ENCODE measurements at places on chromosomes 6 and 20.
A peak's percentile ranks its signal among the peaks of the same experiment; 100 is the strongest.

DNA sequence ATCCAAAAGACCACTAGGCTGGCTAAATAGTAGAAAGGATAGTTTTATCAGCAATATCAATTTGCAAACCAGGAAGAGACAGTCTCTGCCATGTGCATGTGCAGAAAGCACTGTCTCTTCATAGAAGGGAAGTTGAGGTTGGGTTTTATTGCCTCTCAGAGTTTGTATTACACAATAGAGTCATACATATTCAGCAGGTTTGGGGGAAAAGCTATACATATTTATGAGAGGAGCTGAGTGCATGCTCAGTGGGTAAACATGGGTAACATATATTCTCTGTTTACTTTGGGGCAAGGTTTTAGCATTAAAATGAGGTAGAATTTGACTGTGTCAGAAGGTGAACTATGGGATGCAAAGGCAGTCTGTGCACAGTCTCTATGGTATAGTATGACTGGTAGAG, 14.9 kb downstream of the TMEM170B start:
- no peak for DNase-seq

GRCh38 chr6:10690651-10691445, 3.6 kb downstream of the C6orf52 start:
- DNase-seq, result no peak

- no peak for DNase-seq
Measured at GRCh38 chr6:68990317-68990716, 355.2 kb downstream of the ADGRB3 start.

DNA sequence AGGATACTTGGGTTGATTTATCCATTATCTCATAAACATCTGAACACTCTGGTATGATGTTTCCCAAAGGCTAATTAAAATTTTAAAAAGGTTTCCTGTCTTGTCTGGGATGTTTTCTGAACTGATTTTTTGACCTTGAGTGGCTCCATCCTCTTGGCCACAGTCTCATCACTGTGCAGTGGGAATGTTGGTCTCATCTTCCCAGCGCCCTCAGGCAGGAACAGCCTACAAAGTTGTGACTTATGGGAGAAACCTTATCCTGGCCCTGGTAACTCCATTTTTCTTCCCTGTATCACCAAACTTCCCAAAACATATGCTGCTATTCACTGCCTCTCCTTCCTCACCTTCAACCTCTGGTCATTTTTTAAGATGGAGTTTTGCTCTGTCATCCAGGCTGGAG, 6.8 kb upstream of the BPIFA3 start:
- no peak for DNase-seq

- no peak for DNase-seq
Measured at GRCh38 chr6:79598012-79598411, 33.1 kb upstream of the SH3BGRL2 start.

- DNase-seq, result no peak
Measured at GRCh38 chr20:20465252-20465651, 97.3 kb downstream of the INSM1 start.

GRCh38 chr20:31608251-31608945, 3.3 kb downstream of the ID1 start:
- DNase-seq, result no peak

GRCh38 chr6:122702841-122703240, 76.7 kb upstream of the FABP7 start:
- no peak for DNase-seq

GRCh38 chr6:25326960-25327359, 47.8 kb downstream of the CARMIL1 start:
- no peak for DNase-seq

GRCh38 chr6:107186047-107186446, 70.7 kb upstream of the BEND3 start:
- DNase-seq, result no peak

DNA sequence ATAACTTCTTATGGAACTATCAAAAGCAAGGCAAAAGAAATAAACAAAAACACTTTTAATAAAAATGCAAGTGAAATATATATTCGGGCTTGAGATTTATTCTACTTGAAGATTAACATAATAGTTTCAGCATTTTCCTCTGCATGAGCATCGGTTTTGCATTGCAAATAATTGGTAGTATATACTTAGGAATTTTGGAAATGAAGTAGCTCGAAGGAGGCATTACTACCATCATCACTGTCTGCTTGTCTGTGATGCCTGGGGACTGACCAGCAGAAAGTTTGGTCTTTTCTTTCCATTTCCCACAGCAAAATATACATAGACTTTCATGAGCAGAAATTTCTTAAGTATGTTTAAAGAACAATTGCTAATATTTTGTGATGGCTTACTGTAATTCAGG, 570.7 kb downstream of the HTR1B start:
- no peak for DNase-seq

GRCh38 chr6:166105341-166106075, 62.1 kb downstream of the TBXT start:
- no peak for DNase-seq

DNA sequence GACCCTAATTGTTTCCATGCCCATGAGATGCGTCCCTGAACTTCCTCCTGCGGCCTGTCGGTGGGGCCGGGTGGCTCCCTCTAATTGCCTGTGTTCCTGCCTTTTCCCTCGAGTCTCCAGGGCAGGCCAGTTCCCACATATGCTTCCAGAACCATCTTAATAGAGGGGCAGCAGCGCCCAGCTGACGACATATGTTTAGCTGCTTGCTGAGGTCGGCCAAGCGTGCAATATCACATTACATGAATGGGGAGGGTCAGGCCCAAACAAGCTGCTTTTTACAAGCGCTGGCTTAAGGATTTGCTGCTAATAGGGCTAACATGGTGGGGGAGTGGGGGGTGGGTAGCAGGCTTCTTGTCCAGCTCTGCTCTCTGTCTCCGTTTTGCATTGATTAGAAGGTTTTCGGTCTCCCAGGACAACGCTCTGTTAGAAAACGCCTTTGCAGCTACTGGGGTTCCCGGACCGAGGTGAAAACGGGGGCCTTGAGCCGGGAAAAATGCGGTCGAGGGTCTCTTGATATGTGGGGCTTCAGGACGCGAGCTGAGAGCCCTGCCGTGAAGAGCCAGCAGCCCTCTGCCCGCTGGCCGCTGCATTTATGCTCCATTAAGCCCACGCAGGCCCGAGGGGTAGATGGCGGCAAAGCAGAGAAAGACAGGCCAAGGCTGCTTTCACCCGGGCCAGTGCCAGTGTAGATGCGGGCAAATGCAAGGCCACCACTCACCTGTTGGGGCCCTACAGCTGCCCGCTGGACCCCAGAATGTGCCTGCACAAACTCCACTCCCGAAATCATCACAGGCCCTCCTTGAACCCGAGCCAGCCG, 308.5 kb downstream of the BMP7 start:
- no peak for DNase-seq

GRCh38 chr6:134437376-134437775, 119.5 kb upstream of the SGK1 start:
- no peak for DNase-seq

DNA sequence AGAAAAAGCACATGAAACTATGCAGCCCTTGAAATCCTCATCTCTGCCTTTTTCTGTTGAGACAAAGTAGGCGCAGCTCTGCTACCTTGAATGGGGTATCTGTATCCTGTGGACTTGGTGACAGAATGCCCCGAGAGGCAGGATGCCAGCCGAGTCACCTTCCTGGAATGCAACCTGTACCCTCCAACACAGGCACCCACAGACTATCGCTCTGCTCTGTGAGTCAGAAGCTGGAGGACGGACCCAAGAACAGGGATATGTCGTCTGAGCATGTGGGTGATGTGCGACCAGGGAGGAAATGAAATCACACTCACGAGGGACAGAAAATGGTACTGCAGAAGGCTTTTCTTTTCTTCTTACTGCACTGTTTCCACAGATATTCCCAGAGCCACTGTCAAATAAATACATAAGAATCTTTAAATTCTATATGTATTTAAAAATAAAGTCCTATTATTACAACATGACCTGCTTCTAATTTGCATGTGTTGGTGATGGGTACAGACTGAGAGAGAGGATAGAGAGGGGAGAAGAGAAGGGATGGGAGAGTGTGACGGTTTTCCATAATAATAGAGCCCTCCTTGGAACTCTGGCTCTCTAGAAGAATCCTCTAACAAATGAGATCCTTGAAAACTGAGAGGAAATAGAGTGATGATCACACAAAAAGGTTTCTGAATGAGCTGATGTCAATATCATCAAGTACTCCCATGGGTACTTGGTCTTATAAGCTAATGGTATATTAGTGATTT, 308.1 kb downstream of the FOXC1 start:
- peak; percentile 66 for DNase-seq

DNA sequence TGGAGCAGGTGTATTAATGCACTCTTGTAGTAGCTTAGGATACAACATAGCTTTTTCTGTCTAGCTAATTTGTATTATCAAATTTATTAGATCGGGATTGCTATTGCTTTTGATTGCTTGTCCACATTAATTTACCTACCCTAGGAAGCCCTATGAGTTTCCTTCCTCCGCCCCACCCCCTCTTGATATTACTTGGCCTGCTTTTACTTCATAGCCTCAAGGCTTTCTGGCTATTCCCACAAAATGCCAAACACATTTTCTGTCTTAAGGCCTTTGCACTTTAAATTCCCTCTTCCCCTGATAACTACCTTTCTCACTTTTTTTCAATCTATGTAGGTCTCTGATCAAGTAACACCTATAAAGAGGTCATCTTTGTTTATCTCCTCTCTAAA, 99.1 kb upstream of the PRSS16 start:
- DNase-seq, result no peak

DNA sequence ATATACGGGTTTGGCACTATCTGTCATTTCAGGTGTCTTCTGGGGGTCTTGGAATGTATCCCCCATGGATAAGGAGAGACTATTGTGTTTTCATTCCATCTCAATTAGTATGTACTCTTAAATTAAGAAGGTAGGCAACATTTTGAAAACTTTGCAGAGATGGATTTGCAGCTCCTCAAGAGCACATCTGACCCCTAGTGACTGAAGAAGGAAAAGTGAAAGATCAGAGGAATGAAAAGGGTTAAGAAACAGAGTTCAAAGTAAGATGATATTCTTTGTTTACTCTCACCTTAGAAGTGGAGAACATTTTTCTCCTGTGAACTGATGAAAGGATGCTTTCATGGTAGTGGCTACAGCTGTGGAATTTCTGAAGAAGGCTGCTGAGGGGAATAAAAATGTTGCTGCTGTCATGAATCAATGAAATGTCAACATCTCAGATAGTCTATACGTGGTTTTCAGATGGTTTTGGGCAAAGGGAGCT, 41.5 kb downstream of the SH3BGRL2 start:
- no peak for DNase-seq

Data from pulmonary artery endothelial cell (primary cell).